Activated T-cell treated with anti-CD3 and anti-CD28 coated beads, Interleukin-2, amount 50 U/mL, for 1 hour (primary cell): ENCODE measurements at places on chromosomes 4 and X.
A peak's percentile ranks its signal among the peaks of the same experiment; 100 is the strongest.

GRCh38 chrX:39766085-39766726 lies 331.6 kb downstream of the BCOR start:
- peak; percentile 46 for DNase-seq

DNA sequence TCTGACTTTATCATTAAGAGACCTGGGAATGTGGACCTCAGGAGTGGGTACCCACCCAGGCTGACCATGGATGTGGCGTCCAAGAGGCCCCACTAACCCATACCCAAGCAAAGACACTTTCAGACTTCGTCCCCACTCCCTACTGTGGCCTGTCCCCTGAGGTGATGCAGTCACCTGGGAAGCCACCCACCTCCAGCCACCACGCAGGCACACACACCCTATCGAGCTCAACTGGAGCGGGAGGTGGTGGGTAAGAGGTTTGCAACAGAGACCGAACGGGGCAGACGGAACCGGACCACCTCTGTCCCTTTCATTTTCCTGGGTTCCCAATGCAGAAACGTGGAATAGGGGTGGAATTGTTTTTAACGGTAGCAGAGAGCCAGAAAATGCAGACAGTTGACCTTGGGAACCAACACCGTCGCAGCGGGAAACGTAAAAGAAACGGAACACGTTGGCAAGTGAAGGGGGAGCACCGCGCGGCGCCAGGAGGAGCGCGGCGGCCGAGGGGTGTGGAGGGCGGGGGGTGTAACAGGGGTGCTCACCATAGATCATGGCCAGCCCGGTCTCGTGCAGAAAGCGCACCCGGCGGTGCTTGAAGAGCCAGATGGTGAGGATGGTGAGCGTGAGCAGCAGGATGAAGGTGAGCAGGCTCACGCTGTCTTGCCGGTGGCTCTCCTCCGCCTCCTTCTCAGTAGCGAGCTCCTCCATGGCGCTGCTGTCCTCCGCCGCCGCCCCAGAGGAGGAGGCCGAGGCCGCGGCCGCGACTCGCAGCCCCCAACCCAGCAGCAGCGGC lies 559 bp downstream of the SLC9A7 start:
- DNase-seq = no peak

GRCh38 chrX:134186362-134187121 lies 50.4 kb upstream of the CCDC160 start:
- DNase-seq = no peak

- no peak for DNase-seq
These were observed 208.3 kb upstream of the JADE1 start for GRCh38 chr4:128600996-128601871.

GRCh38 chr4:146310319-146311021 lies 96.1 kb downstream of the REELD1 start:
- no peak for DNase-seq

DNA sequence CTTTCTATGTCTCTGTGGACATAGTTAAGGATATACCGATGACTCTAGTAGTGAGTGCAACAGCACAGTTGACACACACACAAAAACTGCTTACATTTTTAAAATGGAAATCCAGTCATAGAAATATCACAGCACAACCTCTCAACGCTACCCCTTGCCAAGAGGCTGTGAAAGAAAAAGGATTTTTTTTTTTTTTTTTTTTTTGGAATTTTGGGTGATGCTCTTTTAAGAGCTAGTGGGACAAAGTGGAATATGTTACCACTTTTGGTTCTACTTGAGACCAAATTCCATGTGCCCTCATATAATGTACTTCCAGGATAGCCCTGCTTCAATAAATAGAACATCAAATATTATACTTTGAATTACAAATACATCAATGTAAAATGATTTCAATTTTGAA lies 381.1 kb upstream of the MAGEB2 start:
- DNase-seq = no peak

DNA sequence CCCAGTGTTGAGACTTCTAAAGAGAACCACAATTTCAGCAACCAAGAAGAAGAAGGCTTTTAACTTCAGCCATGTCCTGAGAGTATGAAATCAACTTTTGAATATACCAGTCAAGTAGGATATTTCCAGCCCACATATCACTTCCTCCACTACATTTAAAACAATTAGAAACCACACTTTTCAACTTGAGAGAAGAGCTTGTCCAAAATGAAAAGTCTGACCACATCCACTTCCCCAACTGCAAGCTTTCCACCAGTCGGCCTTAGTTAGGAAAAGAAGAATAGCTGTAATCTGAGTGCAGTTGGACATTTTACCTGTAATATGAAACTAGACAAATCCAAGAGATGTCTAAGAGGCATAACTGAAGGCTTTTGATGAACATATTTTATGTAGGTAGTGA lies 101.9 kb upstream of the SLC7A11 start:
- DNase-seq = no peak

DNA sequence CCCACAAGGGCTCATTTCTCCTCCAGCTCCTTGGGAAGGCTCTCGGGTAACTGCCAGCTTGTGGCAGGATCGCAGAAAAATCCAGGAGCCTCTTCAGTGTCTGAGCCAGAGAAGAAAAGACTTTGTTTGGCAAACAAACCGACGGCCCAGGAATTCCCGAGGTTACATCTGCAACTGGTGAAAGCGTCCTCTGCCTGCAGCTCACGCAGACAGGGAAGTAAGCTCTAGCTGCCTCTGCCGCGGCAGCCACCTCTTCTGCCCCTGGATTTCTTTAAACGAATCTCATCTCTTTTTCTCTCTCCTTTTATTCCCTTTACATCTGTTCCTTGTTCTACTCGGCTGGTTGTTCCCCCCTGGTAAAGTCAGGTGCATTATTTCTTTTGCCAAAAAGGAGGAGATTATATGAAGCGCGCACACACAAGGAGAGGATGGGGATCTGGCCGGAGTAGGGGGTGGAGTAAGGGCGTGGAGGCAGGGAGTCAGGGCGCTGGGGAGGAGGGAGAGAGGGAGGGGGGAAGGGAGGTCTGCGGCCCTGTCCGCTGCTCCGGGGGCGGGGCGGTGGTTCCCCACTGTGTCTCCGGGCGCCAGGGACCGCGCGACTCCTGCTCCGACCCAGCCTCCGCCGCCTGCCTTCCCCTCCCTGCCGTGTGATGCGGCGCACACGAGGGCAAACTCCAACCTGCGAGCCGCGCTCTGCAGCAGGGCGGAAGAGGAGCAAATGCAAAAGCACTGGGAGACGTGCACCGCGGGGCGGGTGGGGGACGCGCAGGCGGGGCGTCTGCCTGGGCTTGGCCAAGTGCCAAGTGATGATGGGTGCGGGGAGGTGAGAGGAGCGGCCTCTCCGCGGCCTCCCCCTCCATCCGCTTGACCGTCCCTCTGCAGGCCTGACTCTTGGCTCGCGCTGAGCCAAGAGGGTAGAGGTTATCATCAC lies at the start of gene DCHS2:
TSS of gene DCHS2 (minus strand) at position 459 of the 931 bp plus-strand sequence. CDS start at position 15, 444 bp downstream.
- no peak for DNase-seq

- no peak for DNase-seq
These were observed 43.9 kb downstream of the ZNF280C start for GRCh38 chrX:130224810-130225209.

- DNase-seq = no peak
These were observed 12.9 kb downstream of the CCNI start for GRCh38 chr4:77062856-77063255.

DNA sequence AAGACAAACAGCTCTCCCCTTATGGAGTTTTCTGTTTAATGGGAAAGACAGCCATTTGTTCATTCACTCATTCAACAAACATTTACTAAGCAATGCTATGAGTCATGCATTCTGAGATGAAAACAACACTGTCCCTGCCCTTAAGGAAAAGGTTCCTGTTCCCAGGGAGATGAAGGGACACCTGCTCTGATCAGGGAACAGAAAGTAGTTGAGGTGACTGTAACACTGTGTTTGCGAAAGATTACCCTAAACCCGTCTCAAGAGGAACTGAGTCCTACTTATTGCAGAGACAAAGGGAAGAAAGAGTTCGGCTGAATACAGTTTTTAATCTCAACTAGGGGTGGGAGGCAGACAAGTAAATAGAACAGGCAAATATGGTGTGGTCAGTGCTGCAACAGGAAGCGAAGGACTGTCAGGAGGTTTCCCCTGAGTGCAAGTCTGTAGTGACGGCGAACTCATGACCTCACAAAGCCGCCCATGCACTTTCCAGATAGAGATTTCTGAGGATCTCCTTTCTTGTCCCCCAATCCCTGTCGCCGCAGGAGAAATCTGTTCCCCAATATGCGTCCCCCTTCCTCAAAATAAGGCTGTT lies 712 bp downstream of the STX18 start:
- DNase-seq = no peak

GRCh38 chr4:1646690-1647089 lies 37.4 kb downstream of the FAM53A start:
- no peak for DNase-seq

DNA sequence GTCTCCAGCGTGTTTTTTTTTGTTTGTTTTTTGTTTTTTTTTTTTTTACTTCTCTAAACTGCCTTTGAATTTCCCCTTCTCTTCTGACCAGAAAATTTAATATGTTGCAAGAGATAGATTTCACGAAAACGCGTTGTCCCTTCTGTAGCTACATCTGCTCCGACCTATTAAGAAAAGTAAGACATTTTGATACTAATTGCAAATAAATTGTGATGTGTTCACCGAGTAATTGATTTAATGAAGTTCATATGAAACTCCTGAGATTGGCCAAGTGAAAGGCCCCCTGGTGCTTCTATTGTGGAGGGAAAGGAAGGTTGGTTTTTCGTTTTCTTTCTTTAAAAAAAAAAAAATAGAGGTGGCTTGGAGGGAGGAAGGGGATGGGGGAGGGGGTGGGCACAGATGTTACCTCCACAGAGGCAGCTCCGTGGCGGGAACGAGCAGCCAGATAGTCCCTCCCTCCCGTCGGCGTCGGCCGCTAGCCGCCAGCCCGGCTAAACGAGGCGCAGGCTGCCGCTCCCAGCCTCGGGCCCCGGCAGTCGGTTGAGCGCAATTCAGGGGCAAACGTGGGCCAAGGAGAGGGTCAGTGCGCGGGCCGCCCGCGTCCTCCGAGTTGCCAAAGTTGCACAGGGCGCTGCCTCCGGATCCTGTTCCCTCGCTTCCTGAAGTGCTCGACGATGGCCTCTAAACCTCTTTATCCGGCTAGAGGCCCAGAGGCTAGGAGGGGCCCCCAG lies 139.1 kb upstream of the ZIC3 start:
- DNase-seq = no peak

GRCh38 chr4:76309939-76310550 lies 3.5 kb downstream of the STBD1 start:
- DNase-seq = no peak

DNA sequence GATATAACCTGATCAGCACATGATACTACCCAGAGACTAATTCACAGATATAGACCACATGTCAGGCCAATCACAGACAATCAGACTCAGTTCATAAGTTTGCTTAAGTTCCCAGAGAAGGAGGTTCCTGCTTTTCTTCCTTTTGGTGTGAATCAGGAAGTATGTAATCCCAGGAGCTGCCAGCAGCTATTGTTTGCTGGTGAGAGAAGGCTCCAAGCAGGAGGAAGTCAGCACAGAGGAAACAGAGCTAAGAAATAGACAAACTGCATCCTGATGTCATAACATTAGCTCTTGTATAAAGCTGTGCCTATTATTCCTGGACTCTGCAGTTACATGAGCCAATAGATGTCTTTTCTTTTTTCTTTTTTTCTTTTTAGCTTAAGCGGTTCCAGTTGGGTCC lies 50.9 kb downstream of the UCHL1 start:
- DNase-seq = no peak

DNA sequence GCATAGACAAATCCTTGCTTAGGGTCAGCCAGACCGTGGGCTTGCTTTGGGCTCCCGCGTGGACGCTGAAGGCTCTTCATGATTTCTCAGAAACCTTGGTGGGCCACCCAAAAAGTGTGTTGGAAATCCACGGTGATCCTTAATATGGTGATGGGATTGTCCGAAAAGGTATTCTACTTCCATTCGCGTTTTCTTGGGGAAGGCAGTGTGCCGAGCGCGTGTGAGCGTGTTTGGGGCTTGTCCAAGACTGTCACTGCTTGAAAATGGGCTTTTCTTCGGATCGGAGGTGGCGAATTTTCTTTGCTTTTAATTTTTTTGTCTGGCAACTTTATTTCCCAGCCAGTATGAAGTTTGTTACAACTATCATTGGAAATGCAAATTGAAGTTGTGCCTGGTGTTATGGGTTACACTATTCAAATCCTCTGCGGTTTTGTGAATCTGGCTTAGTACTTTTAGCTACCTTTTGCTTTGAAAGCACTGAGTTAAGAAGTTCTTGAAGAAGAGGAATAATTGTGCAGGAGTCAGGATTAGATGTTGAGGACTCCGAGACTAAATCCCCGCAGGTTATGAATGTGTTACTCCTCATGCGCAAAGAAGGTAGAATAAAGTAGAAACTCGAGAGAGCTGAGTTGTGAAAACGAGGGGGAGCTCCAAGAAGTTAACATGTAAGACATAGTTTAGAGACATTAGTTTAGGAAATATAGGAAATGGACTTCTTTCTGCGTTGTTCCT lies 3.2 kb downstream of the SPRY1 start:
- no peak for DNase-seq

DNA sequence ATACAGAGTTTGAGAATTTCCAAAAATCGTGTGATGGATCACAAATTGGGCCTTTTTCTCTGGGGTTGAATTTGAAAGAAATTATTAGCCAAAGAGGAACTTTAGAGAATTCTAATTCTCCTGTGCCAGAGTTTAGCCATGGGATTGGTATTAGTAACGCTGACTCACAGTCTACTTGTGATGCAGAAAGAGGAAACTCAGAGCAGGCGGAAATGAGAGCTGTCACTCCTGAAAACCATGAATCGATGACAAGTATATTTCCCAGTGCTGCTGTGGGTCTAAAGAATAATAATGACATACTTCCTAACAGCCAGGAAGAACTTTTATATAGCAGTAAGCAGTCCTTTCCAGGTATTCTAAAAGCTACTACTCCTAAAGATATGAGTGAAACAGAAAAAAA lies 64.9 kb downstream of the N4BP2 start:
- no peak for DNase-seq

DNA sequence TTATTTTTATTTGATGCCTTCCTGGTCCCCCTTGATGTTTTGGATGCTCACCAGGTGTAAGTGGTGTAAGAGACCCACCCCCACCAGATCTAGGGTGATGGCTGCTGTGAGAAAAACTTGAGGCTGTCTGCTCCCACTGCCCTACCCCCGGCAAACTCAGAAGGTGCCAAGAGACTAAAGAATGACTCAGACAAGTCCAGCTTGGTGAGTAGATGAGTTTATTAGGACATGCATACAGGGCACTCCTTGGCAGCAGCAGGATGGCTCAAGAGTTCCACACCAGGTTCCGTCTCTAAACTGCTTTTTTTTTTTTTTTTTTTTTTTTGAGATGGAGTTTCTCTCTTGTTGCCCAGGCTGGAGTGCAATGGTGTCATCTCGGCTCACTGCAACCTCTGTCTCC lies 84.0 kb upstream of the HPF1 start:
- no peak for DNase-seq

- no peak for DNase-seq
These were observed 311.8 kb downstream of the ADGRL3 start for GRCh38 chr4:61511716-61512488.

DNA sequence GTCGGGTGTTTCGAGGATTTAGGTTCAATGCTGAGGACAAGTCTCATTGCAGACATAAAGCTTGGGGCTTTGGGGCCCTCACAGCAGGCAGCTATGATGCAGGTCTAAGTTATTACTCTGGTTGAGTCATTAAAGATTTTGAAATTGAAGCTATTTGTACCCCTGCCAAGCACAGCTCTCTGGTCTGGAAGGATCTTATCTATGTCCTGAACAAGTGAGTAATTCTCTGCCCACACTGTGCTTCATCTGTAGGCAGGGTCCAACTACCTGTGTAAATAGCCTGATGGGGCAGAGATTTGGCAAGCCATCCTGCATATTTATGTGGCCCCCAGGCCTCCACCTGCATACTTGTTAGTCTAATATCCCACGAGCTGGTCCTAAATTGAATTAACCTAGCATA lies 41.4 kb upstream of the MAGEA4 start:
- no peak for DNase-seq
